Lower leg skin (tissue), 4 donors: ENCODE measurements at places on chromosomes 12 and 14. TPM values are rescaled to one million over a fixed set of nuclear protein-coding genes. Genes with fewer than 3 reads are reported as not detected.
A peak's percentile ranks its signal among the peaks of the same experiment; 100 is the strongest.

GLIPR1L1 gene
- not detected for total RNA-seq

DNA sequence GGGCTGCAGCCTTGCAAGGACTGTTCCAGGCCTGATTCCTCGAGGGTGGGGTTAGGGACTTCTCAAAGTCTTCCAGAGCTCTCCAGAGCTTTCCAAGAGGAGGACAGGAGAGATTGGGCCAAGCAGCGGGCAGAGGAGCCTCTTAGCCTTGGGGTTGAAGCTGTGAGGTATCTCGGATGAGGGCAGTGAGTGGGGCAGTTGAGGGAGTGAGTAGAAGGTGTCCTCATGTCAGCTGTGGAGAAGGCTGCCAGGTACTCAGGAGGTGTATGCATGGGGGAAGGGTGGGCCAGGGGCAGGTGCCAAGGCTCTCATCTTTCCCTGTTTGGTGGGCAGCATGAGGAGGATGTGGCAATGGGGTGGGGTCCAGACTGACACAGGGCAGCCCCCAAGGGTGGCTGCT is 7.7 kb downstream of the KRT83 start:
- peak; percentile 72 for DNase-seq

- DNase-seq, result no peak
Observed at GRCh38 chr12:47302111-47302671, 222.4 kb upstream of the AMIGO2 start.

GRCh38 chr12:48640428-48640827 is 41.6 kb downstream of the KANSL2 start:
- DNase-seq, result no peak

CCNK gene
- total RNA-seq, result 29.4 TPM

DNA sequence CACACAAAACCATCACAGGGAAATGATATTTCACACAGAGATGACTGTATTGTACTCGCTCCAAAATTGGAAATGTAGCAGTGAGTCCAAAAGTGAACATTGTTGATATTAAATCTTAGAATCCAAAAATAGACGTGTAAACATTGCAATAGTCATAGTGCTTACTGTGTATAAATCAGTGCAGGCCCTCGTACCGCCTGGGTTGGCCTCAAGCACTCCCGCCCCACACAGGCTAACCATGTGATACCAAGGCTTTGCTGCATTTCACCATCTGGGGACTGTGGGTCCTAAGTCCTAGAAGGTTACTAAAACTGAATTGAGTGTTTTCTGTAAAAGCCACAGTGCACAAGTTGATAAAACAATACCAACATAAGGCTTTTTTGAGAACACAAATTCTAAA is 107.3 kb downstream of the PPP2R5E start:
- peak; percentile 94 for DNase-seq

RDH5 gene
- total RNA-seq, result 8.9 TPM

GRCh38 chr14:77314539-77315457 is 5.9 kb downstream of the POMT2 start:
- peak; percentile 76 for DNase-seq

VWF gene
- total RNA-seq, result 107 TPM

DNA sequence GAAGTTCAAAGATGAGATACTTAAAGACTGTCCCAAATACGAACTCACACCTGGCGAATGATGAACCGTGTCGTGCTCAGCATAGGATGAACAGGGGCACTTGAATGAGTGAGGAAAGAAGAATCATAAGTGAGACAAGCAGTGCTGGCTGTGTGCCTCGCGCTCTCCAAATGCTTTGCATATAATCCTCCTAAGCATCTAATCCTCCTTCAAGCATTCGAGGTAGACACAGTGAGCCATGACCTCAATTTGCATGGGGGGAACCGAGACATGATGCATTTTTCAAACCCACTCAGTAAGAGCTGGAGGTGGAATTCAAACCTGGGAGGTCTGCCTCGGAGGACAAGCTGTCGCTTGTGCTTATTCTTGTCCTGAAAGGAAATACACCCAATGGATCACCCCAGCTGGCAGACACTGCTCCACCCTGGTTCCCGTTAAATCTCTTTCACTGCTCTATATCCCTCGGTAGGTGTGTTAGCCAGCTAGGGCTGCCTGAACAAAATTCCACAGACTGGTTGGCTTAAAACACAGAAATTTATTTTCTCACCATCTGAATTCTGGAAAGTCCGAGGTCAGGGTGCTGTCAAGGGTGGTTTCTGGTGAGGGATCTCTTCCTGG is 274.0 kb downstream of the SLC15A4 start:
- DNase-seq, result no peak

GRCh38 chr12:109762673-109763191 is 49.1 kb downstream of the FAM222A start:
- no peak for DNase-seq

- DNase-seq, result no peak
Observed at GRCh38 chr12:70408004-70408790, 42.1 kb downstream of the KCNMB4 start.

DNA sequence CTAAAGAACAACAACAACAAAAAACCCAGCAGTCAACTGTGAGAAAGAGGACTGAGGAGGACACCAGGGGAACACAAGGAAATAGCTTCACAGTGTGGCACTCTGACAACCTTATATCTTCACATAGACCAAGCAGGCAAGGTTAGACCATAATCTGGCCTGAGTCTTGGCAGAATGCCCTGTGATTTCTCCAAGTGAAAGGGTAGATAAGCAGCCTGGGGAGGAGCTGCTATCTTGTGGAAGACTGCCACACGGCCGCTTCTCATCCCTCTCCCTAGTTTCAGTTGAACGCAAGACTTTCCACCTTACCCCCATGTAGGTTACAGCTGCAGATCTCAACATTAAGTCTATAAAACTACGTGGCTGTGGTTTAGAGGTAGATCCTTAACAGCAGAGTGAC is 3.7 kb downstream of the SLC25A21 start:
- DNase-seq, result no peak

KLRK1 gene
- not detected for total RNA-seq

COCH gene
- 3.8 TPM for total RNA-seq

DNA sequence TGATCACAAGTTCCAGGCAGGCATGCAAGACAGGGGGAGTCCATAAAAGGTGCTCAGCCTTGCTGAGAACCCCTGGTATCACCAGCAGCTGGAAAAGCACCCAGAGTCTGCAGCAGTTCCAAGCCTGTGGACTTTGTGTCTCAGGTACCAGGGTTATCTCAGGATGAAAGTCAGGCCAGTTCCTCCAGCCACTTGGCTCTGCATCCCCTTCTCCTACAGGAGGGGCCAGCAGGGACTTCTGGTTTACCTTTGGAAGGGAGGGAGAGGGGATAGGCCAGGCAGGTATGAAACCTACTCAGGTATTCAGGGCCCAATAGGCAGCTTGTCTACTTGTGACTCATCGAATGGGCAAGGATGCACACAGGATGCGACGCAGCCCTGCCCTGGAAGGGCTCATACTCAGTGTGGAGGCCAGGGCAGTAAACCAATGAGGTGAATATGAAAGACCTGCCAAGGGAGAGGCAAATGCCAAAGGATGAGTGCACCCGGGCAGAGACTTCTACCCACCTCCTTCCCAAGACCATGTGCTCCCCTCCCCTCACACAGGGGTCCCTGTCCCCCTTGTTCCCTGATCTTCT is 148.2 kb downstream of the SLC38A6 start:
- no peak for DNase-seq

GRCh38 chr12:105729181-105729771 is 398.8 kb downstream of the C12orf75 start:
- DNase-seq, result no peak

- DNase-seq, result no peak
Observed at GRCh38 chr14:76456891-76457586, 81.1 kb downstream of the ESRRB start.

TEX52 gene
- not detected for total RNA-seq

TMEM233 gene
- 0.06 TPM for total RNA-seq

KRT81 gene
- total RNA-seq, result 204 TPM

DNA sequence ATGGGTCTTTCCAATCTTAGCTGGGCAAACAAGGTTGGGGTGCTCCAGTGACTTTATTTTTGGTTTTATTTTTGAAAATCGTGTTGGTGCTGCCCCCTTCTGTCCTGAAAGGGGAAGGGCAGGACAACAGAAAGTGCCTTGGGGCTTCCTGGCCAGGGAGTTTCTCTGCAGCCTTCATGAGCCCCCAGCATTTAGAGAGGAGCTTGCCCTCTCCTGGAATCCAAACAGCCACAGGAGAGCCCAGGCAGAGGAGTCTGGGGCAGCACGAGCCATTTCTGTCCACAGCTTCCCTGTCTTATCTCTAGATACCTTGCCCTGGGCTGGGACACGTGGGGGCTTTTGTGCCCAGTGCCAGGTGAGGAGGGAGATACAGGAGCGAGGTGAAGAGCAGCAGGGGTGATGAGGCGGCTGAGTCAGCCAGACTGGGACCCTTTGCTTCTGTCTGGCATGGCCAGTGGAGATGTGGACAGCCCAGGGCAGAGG is 4.4 kb upstream of the C1RL start:
- no peak for DNase-seq

CCDC175 gene
- not detected for total RNA-seq

MIPOL1 gene
- 5.6 TPM for total RNA-seq

DNA sequence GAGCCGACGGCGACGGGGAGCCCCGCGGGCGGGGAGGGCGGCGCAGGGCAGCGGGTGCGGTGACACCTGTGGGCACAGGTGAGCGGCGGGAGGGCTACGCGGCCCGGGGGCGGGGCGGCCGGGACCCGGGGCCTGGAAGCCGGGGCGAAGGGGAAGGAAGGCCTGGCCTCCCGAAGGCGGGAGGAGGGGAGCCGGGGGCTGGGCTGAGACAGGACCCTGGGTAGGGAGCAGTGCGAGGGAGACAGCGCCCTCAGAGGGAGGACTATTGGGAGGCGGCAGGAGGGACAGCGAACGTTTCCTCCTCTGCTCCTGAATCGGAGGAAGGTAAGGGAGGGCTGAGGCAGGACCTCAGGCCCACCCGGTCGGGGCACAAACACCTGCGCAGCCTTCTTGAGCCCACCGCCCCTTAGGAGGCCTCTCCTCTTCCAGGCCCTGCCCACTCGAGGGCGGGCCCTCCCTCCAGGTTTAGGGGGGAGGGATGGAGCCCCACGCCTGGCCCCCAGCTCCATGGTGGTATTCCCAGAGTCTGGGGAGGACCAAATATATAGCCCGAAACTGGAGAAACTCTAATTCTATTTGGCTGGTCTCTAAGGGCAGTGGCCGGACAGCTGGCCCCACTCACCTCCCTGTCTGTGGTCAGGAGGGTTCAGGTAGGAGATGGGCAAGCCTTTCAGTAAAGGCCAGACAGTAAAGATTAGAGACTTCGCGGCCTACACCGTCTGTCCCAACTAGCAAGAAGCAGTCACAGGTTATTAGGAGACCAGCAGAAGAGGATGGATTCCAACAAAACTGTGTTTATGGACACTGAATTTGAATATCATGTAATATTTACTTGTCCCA is 509 bp downstream of the PLEKHG6 start:
- no peak for DNase-seq

FRS2 gene
- 41.7 TPM for total RNA-seq

DNA sequence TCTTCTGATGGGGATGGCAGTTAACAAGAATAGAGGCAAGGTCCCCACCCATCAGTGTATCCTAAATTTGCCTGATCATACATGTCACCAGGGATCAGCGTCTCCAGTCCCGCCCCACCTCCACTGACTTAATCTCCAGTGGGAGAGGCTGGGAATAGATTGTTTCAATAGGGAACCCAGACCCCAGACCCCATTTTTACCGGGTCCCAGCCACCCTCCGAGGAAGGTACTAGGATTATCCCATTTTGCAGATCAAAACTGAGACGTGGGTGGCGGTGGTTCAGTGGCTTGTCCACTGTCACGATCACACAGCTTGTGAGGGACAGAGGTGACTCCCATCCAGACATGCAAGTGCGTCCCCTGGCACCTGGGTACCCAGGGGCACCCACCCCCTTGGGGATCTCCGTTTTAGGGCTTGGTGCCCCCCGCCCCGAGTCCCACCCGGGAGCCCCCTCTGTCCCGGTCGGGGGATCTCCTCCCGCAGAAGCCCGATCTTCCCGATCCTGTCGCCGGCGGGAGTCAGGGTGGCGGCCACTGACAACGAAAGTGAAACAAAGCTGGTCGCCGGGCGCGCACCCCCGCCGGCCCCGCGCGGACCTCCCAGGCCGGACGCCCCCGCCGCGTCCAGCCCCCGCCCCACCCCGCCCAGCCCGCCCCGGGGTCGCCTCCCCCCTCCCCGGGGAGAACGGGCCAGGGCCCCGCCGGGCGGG is 523 bp downstream of the WSB2 start:
- peak; percentile 89 for DNase-seq

- peak; percentile 22 for DNase-seq
Observed at GRCh38 chr12:93466625-93467350, 526 bp upstream of the MRPL42 start.

- no peak for DNase-seq
Observed at GRCh38 chr12:106068296-106068695, 70.5 kb downstream of the NUAK1 start.

- DNase-seq, result no peak
Observed at GRCh38 chr14:38389681-38390080, 133.8 kb upstream of the CLEC14A start.

GRCh38 chr12:68532204-68532886 is 78.4 kb upstream of the RAP1B start:
- no peak for DNase-seq

DNA sequence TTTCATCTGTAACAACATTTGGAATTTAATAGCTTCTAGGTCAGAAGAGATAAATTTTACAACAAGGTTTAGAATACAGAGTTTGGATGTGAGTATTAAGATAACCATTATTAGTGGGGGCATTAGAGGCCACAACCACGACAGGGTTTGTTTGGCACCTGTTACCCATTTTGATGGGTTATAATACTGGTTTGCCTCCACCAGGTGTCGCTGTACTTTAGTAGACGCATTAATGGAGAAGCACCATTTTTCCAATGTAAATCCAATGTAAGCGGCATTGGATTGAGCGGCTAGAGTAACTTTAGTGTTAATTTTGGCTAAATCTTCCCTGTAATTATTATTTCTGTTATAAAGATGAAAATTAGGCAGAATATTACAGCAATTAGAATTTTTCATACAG is 136.2 kb downstream of the SLCO1B3 start:
- no peak for DNase-seq

BAZ2A gene
- total RNA-seq, result 141 TPM

DNA sequence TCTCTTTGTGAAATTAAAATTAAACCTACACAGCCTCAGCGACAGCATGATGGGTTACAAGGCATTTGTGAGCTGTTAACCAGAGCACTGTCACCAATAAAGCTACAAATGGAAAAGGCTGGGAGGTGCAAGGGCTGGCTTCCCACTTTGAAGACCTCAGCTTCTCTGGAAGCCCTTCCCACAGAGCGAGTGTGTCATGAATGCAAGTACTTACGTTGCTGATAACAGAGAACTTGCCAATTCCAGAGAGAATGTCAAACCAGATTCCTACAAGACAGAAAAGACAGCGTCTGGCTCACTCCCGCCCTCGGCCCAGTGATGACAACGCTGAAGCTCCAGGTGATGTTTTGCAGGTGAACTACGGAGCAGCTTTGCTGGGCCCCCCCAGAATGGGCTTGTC is 145.8 kb downstream of the NTF3 start:
- DNase-seq, result no peak

GRCh38 chr12:79685068-79685467 is 5.7 kb downstream of the PAWR start:
- no peak for DNase-seq

RNF212B gene
- total RNA-seq, result not detected

GRCh38 chr14:72554994-72555608 is 338.8 kb downstream of the DPF3 start:
- DNase-seq, result no peak

- DNase-seq, result no peak
Observed at GRCh38 chr14:21960636-21961035, 287.0 kb upstream of the OR4E1 start.

- DNase-seq, result no peak
Observed at GRCh38 chr14:29518335-29518734, 409.3 kb downstream of the PRKD1 start.
